BJ (cell line): ENCODE measurements at places on chromosomes 2 and 18.

DNA sequence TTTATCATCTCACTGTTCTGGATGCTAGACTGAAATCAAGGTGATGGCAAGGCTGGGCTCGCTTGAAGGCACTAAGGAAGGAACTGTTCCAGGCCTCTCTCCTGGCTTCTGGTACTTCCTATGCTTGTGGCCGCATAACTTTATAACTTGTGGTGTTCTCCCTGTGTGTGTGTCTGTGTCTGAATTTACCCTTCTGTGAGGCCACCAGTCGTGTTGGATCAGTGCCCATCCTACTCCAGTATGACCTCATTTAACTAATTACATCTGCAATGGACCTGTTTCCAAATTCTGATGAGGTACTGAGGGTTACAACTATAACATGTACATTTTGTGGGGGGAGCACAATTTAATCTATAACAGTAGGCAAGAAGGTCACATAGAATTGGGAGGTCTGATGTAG is 41.6 kb downstream of the LYPD6B start:
- DNase-seq, result no peak

DNA sequence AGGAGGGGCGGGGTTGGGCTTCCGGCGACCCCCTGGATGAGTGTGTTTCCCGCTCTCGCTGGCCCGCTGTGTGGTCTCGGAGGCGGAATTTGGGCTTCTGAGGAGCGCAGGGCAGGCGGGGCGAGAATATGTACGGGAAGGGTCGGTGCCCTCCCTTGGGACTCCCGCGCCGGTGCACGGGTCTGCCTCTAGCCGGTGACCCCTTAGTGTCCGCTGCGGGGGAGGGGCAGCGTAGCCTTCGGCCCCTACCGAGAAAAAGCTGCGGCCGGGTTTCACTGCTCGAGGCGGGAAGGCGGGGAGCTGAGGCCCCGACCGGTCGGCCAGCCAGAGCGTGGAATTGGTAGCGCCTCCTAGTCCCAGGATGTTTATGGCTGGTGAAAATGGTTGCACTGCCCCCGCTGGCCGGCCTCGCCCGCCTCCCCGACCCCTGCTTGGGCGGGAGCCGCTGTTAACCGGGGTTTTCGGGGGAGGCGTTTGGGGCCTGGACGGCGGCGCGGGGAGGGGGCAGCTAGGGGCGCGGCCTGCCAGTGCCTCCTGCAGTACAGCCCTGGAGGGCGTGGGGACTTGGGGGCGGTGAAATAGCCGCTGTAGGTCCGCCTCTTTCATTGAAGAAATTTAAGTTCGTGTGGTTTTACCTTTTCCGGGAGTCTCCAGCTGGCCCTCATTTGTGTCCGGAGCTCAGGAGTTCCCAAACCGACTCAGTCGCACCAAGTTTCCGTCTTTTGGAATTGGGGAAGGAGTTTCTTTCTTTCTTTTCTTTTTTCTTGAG is at the start of gene UGP2:
TSS of gene UGP2 (plus strand) at position 643 of the 769 bp plus-strand sequence. CDS start 290 bp downstream, outside the sequence.
- DNase-seq, result peak; percentile 84

DNA sequence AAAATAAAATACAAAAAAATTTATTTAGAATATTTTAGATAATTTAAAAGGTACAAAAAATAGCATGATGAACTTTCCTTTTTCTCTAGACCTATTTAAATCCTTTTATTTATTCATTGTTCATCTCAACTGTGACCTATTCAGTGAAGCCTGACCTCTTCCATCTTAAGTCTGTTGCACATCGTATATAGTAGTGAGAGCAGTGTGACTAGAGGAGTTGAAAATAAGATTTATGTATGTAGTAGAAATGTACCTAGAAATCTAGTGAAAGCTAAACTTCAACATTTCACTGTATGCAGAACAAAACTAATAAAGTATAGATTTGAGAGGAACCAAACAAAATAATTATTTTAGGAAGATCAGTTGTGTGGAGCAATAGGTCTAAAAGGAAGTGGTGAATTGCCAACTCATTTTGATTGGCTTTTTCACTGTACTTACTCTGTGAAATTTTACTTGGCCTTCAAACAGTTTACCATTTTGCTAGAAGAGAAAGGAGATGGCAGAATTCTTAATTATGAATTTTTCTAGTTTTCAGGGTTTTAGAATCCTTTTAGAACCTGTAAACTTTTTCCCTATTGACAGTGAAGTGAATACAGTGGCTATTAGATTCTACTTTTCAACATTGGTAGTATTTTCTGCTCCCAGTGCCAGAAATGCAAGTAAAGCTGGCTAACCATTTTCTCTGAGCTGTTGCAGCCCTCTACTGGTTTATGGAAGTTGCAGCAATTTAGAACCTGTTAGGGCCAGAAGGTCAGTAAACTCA is 11.0 kb downstream of the ANKRD12 start:
- DNase-seq, result peak; percentile 29

DNA sequence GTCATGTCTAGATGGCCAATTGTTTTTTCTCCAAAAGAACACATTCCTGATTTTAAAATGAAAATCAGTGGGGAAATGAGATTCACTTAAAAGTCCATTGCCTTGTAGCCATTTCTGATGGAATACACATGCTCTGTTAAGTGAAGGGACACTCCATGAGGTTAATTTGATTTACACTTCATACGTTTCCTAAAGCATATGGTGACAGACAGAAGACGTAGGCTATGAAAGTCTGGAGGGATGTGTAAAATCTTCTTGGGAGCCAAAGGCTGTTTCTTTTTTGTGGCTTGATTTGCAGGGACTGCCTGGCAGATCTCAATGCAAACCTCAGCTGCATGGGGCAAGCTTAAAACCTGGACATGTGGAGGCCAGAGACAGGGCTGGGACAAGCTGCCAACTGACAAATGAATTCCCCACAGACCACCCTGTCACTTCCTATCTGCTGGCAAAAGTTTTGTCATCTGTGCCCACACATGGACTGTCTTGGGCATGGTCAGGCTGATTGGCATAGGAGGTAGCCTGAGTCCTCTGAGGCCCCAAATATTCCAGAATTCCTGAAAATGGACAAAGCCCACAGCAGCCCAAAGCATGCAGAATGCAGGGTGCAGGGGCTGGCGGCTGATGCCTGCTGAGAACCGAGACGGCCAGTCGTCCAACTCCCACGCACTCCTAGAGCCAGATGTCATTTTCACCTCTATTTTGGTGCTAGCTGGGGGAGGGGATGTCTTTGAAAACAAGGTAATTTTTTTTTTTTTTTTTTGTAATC is 73.9 kb downstream of the SDC1 start:
- no peak for DNase-seq

GRCh38 chr2:145194673-145195072 is 674.8 kb upstream of the ZEB2 start:
- no peak for DNase-seq
